ENCODE measurements at places on chromosomes 1 and 21.

DNA sequence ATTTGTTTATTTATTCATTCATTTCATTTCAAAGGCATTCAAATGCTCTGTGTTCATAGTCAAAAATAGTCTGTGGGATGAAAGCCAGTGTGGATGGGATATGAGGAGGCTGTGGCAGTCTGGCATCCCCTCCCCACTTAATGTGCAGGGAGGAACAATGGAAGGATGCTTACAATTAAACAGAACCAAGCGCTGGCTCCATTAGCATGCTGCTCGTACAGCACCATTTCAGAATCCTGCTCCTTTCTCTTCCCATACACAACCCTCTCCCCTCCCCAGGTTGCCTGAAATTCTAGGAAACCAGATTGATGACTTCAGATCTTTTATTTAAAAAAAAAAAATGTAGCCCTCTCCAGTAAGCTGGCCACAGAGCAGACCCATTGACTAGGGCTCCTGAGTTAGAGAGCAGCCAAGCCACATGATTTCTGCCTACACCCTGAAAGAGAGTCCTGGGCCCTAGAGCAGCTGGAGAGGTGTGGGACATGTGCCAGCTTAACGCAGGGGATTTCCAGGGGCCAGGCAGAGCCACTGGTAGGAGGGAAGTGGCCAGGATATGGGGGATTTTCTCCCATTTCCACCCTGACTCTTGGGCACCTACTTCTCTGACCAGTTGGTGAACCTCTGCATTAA lies 205.2 kb downstream of the ASTN1 start:
- DNase-seq = no peak

DNA sequence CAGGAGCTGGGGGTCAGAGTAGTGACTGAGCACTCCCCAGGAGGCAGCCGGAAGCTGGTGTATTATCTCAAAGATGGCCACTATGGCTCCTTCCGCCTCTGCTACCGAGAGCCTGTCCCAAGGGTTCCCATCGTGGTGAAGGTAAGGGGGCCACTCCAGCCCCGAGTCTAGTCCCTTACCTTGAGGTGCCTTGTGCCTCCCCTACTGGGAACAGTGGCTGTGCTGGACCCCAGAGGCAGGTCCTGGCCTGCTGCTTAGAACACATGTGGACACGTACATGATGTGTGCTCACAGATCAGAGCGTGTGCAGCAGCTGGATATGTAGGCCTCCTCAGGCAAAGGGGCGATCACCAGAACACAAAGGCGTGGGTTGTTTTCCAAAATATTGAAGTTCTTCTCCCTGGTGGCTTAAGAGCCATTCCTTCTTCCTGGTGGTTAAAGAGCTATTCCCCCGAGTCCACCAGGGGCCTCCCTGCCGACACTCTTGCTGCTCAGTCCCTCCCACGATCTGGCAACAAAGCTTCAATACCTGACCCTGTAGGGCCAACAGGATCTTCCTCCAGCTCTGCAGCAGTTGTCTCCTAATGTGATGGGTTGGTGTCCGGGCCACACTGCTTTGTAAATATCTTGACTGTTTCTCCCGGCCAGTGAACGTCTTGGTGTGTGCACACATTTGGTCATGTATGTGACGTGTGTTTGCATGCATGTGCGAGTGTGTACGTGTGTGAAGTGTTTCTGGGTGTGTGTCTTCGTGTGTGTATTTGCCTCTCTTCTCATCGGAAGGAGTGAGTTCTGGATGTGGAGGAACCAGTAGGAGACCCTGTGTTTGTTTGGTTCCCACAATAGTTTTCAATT lies 68.4 kb upstream of the TINAGL1 start:
- no peak for DNase-seq

DNA sequence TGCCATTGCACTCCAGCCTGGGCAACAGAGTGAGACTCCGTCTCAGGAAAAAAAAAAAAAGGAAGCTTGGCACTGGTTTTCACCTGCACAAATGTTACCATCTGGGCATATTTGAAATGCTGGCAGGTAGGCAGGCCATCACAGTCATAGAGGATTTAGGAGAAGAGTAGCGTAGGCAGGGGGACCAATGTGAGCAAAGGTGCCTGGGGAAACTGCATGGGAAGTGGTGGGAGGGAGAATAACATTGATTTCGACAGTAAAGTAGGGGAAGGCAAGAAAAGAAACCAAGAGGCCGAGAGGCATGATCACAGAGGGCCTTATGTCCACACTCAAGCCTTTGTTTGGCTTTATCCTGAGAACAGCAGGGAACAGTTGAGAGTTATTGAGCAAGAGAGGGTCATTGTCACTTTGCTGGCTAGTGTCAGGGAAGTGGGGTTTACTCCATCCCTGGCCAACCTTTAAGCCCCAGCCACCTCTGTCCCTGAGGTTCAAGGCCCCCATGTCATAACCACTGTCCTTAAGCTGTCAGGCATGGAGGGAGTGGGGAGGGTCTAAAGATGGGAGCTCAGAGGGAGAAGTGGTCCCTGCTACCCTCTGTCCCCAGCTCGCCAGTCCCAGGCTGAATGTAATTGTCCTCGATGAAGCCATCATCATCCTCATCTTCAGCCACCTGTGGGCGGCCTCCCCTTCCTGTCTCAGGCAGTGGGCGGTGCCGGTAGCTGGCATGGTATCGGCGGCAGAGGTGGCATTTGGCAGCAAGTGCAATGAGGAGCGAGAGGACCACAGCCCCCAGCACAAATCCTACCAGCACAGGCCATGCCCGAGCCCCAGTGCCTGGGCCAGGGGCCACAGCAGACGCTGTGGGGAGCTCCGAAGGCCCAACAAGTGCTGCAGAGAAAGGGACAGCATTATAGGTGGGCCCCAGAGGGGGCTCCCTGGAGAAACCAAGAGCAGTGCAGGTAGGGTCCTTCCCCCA lies 2.9 kb downstream of the C1orf210 start:
- DNase-seq = no peak

DNA sequence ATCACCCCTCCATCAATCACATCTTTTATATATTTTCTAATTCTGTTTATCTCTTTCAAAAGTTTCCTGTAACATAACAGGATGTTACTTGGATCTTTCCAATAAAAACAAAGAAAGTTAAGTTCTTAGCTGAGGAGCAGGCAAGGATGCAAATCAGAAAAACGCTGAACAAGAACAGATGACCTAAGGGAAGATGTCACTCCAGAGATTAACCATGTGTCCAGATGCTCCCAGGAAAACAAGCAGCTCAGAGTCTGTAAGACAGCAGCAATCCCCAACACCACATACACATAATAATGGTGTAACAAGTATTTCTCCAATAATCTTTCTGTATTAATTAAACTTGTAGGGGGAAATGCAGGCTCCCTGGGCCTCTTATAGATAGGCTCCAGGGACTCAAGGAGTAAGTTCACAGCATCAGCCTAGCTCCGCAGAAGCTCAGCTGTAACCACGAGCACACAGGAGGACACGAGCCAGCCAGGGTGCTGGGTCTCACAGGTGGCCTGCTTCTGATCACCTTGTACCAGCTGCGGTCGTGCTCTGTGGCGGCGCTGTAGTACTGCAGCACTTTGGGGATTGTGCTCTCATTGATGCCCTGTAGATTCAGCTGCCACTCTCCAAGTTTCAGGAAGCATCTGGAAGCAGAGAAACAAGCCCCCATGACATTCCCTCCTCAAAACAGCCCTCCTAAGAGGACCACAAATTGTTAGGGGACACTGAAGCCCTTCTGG lies 33.1 kb upstream of the EXOSC10 start:
- DNase-seq = no peak

GRCh38 chr1:47951545-47952235 lies 45.5 kb downstream of the TRABD2B start:
- DNase-seq = no peak

DNA sequence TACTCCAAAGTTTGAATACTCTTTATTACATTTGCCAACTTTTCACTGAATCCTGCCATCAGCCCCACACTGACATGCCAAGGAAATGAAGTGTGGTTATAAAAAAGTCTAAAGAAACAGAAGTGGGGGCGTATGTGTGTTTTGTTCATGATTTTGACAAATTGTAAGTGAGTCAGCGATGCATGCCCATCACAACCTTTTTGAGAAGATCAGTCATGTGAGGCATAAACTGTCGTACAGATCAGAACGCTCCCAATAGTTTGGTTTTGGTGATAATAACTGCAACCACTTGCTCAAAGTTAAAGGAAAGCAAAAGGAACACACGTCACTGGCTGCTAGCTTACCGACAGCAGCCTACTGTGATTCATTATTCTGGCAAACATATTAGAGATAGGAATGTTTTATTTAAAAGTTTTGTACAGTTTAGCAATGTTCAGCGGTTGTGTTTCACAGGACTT lies 95.6 kb downstream of the RGS2 start:
- DNase-seq = peak; percentile 11

DNA sequence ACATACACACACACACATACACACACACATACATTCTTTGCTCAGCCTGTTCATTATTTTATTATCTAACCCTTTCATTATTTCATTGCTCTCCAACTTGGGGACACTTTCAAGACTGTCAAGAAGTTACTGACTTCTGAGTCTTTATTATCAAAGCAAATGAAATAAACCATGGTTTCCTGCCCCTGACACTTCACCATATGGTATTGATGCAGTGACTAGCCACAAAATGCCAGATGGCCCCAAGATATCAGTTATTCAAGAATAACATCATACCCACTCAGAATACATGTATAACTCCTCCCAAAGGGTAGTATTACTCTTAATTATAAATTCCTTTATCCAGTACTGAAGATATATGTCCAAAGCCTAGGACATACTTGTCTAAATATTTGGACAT lies 197.3 kb downstream of the MRPL39 start:
- no peak for DNase-seq

Data from HFF-Myc (cell line).